ENCODE measurements at places on chromosomes 7 and 10.

DNA sequence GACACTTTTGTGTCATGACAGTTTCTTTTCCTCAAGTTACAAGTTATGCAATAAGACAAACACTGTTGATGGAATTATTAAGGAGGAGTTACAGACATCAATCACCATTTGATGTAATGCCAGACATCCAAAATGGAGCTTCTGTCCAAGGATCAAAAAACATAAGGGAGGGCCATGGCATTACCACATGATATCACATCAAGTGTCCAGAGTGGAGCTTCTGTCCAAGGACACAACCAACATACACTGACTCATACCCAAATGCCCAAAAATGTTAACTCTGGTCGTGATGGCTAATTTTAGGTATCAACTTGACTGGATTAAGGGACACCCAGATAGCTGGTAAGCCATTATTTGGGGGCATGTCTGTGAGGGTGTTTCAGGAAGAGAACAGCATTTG is 140.4 kb downstream of the DOCK4 start:
- DNase-seq = no peak

DNA sequence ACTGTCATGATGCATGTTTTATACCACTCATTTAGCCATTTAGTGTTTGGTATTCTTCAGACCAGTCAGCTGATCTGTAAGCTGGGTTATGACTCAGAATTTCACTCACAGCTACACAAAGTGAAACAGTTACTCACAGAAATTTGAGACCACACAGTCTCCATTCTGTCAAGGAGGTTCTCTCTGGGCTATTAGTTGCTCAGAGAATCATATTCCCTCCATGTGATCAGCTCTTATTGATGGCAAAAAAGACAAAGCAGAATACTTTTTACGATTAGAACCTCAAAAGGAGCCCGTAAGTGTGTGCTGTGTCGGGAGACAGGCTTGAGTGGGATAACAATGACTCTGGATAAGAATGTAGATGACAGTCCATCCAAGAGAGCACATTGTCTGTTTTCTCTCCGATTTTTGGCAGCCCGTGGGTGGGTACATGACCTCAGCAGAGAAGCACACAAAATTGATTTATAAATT is 277.6 kb upstream of the SORCS1 start:
- DNase-seq = no peak

- no peak for DNase-seq
Observed at GRCh38 chr10:13810568-13810967, 223.8 kb downstream of the PRPF18 start.

- DNase-seq = no peak
Observed at GRCh38 chr7:43485580-43485979, 97.3 kb upstream of the STK17A start.

DNA sequence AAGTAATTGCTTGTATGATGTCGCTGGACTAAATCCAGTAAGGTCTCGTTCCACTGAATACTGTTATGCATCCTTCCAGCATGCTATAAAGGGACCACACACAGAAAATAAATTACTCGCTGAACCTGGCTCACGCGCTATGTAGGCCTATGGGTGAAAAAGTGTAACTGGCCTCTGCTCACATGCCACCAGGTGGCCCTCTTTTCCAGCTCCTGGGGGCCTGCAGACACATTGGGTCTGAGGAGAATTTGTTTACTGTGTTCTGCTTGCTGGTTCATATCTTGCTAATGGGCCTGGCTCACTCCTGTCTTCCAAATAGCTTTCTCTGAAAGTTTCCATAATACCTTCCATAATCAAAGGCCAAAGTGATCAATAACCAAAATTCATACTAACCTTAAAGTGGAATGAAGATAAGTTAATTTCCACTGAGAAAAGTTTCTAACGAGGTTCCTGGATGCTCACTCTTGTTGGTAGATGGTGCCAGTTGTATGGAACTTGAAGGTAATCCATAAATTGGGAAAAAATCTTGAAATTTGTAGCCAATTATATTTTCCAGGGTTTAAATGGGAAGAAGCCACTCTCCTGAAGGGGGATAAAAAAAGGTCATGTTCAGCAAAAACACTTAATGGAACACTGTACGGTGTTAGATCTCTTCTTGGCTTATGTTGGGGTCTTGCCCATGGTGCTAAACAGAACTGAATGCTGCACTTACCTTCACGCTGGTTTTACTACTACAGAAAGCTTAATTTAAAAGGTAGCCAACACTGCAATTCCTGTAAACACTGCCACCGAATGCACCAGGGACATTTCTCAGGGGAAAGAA is 27.0 kb upstream of the ZPBP start:
- DNase-seq = no peak

GRCh38 chr7:135300913-135301765 is 67.5 kb downstream of the STRA8 start:
- DNase-seq = no peak

- DNase-seq = no peak
Observed at GRCh38 chr10:48504141-48504885, 100.6 kb downstream of the ARHGAP22 start.

DNA sequence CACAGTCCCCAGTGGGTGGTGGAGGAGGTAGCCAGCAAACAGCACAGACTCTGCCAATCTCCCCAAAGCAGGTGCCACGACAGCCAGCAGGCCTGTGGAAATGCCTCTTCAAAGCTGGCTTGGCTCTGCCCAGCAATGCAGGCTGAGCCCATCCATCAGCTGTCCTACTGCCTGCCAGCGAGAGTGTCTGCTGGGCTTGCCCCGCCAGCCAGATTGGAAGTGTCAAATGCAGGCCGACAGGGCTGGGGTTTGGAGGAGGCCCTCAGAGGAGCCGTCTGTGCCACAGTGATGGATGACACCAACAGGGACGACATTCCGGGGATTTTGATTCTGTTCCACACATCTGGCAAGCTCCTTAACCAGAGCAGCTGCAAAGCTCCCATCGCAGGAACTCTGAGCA is 16.7 kb downstream of the HABP2 start:
- no peak for DNase-seq

DNA sequence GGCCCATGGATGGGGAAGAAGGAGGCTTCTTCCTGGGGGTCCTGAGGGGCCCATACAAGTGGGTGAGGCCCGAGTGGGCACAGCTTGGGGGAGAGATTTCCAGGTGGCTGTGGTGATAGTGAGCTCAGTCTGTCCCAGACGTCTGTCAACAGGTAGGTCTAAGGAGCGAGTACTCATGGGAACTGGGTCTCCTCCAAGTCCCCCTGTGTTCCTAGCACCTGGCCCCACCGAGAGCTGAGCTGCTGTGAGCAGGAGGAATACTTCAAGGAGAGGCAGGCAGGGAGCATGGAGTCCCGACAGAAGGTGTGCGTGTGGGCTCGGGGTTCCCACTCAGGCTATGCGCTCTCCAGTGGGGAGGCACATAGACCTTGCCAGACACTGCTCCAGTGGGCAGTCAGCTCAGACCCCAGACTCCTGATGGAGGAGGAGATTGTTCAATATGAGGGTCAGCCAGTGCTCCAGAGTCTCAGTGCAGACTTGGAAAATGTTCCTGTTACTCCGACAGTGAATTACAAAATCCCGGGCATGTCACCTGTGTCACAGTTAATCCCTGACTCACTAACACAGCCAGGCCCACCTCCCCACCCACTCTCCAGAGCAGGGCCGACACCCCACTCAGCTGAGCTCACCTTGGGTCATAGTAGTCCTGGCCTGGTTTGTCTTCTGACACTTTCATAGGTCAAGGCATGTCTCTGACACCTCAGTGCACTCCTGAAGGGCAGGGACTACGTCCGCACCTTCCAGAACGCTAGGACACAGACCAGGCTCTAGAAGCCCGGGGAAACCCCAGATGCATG is 28.2 kb upstream of the C10orf53 start:
- no peak for DNase-seq

Measured in effector CD8-positive, alpha-beta T cell (primary cell).